GM12892 (cell line): ENCODE measurements at places on chromosomes 5 and 9.

DNA sequence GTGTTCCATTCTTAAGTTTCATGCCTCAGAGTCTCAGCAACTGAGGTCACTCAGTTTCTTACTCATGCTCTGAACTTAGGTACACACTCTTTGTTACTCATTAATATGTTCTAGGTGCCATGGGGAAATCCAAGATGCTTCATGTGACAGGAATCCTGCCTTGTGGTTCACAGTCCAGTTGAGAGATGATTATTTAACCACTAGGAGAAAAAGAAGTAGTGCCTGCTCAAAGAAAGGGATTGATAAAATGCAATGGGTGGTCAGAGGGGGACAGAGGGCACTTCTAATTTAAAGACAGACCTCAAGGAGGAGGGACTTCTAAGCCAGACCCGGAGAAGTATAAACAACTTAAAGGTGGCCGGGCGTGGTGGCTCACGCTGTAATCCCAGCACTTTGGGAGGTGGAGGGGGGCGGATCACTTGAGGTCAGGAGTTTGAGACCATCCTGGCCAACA, 69.0 kb downstream of the UGCG start:
- DNase-seq, result no peak

DNA sequence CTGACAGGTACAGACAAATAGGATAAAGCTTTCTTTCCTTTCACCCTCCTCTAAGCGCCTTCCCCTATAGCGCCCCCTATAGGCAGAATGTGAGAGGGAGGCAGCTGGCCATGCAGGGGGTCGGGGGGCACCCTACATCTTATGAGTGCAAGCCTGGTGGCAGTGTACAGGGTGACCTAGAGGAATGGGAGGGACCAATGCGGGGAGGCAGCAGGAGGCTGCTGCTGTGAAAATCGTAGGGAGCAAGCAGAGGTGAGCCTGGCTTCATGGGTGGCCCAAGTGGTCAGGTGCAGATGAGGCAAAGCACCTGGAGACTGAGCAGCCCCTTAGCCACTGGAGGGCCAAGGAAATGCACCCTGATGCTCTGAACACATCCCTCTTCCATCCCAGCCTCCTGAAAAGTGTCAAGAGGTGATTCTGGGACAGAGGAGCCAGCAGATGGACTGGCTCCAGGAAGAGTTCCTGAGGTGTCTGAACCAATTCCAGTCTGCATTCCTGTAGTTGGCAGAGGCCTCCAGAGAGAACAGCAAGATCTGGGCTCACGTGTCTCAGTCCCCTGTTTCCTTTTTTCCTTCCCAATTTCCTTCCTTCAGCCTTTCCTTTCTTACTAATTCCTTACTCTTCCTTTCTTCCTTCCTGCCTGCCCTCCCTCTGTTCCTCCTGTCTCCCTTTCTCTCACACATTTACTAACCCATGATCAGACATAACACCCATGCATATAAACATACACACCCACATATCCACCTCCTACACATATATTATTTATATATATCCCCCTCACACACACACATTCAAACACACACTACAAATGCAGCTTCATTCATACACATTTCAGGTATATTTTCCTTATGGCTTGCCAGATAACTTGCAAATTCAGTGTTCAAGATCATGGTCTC, 32.8 kb upstream of the GALNT10 start:
- DNase-seq, result no peak

DNA sequence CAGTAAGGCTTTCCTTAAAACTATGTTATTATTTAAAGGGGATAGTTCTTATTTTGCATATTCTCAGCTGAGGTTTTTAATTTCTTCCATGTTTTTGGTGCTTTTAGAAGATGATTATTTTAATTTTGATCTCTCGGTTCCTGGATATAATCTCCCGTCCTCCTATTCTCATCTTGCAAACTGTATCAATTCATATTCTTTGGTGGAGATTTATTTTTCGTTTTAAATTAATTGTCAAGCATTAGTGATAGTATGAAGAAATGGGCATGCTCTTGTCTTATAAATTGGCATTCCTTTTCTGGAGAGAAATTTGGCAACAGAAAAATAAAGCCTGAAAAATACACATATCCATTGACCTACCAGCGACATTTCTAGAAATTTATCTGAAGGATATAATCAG, 15.5 kb upstream of the GNAQ start:
- DNase-seq, result no peak

DNA sequence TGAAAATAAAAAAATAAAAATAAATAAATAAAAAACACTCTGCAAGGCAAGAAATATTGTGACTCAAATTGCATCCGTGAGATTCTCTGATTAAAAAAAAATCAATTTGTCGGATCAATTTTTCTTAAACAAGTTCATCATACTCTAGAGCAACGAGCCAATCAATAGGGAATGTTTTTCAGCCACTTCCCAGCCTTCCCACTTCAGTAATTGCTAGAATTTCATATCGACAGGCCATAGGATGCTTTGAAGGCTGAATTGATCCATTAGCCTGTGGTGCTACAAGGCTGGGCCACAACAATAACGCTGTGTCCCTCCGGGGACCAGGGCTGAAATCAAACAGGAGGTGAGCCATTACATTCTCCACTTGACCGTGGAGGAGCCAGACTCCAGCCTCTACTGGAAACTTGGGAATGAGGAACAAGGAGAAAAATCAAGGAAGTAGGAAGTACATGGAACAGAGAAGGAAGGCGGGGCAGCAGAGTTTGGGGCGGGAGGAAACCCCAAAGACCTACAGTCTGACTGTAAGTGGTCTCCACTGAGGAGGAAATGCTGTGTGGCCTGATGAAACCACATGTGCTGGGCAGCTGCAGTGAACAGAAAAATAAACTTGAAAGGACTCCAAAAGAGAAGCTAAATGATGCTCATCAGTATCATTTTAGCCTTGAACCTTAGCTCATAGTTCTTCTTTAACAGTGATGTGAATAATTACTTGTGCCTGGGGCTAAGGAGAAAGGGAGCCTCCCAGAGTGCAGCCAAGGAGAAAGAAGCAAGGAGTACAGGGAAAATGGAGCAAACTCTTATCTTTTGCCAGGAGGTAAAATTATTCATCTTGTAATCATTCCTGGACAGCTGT, 308.6 kb downstream of the TLE1 start:
- no peak for DNase-seq

- no peak for DNase-seq
Observed at GRCh38 chr9:135324329-135324728, 155.3 kb upstream of the PPP1R26 start.

- no peak for DNase-seq
Observed at GRCh38 chr5:169867347-169867746, 112.9 kb downstream of the INSYN2B start.

DNA sequence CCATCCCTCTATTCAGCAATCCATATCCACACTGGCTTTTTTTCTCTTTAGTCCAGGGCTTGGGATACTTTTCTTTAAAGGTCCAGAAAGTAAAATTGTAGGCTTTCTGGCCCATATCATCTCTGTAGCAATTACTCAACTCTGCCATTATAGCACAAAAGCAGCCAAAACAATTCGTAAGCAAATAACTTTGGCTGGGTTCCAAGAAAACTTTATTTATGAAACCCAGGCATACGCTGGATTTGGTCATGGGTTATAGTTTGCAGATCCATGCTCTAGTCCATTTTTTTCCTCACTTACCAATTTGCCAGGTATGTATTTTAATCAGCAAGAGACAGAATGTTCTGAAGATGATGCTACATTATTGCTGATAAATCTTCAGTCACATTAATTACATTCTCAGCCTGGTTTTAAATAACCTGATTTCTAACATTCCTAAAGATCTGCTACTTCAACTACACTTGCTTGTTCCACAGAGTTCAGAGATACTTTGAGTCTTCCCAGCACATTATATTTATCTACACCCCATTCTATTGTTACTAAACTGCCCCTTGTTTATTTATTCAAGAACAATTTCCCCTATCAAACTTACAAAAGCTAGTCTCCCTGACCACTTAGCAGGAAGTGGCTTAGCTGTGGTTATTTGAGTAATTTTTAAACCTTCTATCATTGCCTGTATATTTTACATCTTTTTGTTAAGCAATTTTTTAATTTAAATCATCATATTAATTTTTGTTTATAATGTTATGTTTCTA, 161.0 kb downstream of the ISL1 start:
- DNase-seq, result no peak

- DNase-seq, result no peak
Observed at GRCh38 chr5:107478068-107478641, 192.6 kb downstream of the EFNA5 start.

DNA sequence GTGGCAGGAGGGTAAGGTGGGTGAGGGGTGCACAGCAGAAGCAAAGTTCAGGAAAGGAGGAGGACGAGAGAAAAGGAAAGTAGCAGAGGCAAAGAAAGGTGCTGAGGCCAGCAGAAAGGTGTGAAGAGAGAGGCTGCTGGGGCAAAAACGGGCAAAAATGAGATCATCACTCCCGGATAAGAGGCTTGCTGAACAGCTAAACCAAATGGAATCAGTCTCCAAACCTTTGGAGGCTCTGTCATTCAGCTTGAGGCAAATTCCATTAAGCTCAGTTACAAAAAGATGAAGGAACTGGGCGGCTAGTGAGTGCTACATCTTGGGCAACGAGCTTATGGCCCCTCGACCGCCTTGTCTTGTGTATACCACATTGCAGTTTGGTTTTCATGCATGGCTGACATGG, 136.4 kb downstream of the FSTL4 start:
- no peak for DNase-seq

GRCh38 chr5:169002953-169003555, 297.9 kb downstream of the SLIT3 start:
- no peak for DNase-seq

GRCh38 chr9:129252937-129253802, 75.1 kb upstream of the IER5L start:
- no peak for DNase-seq

DNA sequence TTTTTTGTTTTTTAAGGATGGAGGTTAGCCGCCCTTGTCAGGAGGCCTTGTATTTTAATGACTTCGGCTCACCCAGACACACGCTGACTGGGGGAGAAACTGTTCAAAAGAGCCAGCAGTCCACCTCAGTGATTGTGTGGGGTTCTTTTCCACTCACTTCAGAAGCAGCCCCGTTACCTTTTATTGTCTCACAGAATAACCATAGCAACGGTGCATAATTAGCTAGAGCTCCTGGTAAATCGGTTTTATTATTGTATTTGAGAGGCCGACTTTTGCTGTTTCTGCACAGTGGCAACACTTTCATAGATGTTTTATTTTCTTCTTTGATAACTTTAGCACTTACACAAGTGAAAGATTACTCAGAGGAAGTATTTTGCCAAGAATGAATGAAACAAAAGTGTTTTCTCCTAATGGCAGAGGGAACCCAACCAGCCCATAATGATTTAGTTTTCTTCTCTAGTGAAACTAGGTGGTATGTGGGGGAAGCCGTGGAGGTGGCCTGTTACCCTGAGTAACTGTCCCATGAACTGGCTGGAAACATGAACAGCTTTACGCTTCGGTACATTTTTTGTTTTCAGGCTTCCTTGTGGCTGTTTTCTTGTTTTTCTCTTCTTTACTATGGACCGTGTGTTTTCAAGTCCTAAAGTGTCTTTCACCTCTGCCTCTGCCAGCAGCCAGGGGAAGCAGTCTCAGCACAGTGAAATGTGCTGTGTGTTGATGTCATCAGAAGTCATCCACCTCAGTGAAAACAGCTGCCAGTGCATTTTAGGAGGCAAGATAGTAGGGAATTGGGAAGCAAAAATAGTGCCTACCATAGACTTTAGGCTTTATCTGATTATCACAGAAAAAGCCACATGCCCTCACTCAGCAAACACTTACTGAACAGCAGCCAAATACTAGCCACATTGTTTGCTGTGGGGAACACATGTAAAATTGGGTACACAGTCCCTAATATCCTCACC, 414.7 kb downstream of the KDM4C start:
- DNase-seq, result no peak

GRCh38 chr5:50873595-50874277, 207.3 kb downstream of the PARP8 start:
- no peak for DNase-seq

DNA sequence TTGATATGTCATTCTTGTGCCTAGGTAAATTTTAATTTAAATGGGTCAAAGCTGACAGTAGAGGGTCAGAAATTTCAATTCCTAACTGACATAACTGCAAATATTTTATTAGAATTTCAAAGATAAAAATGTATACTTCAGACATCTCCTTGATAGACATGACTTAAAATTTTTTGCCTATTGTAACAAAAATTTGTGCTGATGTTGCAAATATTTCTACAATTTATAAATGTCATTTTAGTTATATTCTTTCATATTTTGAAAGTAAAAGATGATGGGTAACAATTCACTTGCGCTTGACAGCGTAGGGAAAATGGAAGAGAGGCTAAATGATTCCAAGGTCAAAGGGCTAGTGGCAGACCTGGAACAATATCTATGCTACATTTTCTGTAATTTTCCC, 220.3 kb upstream of the ST8SIA4 start:
- DNase-seq, result no peak

DNA sequence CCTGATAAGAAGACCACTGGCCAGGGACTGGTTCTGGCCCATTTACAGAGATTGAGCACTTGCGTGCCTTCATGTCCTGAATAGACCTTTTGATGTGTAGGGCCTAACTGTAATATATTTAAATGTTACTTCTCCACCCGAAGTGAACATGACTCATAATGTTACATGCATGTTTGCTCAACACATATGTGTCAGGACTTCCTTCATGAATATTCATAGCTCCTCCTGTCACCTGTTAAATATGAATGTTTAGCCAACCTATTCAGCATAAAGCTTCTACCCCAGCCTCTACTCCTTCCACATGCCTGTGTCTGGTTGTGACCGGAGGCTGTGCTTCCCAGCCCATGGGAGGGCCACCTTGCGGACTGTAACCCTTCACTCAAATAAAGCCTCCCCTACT, 457.5 kb downstream of the IRX1 start:
- DNase-seq, result no peak

DNA sequence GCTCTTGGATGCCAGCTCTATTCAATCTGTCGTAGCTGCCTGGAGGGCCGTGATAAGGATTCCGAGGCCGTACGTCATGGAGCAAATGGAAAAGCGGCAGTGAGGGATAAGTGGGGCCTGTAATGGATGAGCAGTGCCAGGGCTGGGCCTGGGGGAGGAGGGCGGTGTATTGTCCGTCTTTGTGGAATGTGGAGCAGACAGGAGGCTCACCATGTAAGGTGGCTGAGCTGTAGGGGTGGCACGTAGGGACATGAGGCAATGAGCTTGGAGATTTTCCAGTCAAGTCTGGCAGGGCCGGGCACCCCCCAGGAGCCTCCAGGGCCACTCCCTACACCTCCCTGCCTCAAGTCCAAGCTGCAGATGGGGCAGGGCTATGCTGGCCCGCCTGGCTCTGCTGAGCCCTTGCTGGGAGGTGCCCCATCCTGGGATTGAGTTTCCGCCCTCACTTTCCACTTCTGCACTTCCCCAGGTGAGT, 29.2 kb downstream of the NCS1 start:
- DNase-seq, result no peak

GRCh38 chr5:2898661-2899060, 147.2 kb upstream of the IRX2 start:
- DNase-seq, result no peak

DNA sequence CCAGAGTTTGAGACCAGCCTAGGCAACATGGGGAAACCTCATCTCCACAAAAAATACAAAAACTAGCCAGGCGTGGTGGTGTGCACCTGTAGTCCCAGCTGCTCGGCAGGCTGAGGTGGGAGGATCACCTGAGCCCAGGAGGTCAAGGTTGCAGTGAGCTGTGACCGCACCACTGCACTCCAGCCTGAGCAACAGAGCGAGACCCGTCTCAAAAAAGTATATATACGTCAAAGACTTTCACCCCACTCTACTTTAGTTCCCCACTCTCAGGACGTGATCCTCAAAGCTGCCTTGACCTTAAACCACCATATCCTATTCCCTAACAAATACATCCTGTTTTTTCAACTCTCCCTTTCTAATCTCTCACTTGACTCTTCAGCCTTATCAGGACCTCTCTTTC, 41.0 kb downstream of the PCDHGC5 start:
- DNase-seq, result no peak

- no peak for DNase-seq
Observed at GRCh38 chr9:128091144-128091543, 23.1 kb downstream of the SLC25A25 start.
